ENCODE measurements at places on chromosomes 5 and 9.

GRCh38 chr5:122163121-122164069, 34.0 kb downstream of the ZNF474 start:
- DNase-seq, result no peak

DNA sequence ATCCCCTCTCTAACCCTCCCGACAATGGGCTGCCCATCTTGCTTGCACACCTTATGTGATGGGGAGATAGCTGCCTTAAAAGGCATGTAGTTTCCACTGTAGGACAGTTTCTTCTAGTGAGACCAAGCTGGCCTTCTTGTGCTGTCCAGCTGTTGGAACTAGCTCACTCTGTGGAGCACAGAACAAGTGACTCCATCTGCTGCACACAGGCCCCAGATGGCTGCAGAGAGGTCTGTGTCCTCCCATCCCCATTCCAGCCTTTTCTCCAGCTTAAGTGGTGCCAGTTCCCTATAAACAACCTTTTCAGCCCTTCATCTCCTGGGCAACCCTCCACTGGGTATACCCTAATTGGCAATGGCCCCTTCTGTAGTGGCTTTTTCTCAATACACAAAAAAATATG, 18.7 kb upstream of the PSD2 start:
- DNase-seq, result no peak

DNA sequence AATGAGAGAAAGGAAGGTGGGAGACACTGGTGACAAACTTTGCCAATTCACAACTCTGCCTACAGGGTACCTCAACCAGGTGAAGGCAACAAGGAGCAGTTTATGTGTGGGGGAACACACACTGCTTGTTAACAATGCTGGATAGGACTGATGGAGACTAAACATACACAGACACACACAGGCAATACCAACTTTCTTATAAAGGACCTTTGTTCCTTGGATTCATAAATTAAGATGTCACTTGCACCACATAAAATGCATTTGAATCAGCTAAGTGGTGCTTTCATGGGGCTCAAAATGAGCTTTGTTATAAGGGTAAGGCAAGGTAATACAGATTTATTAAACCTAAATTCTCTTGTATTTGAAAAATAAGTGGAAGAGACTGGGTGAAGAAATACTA, 4.0 kb downstream of the TSTD2 start:
- no peak for DNase-seq

- no peak for DNase-seq
Measured at GRCh38 chr5:143400541-143401226, 2.8 kb downstream of the NR3C1 start.

GRCh38 chr9:118578467-118578866, 790.8 kb downstream of the BRINP1 start:
- no peak for DNase-seq

- DNase-seq, result no peak
Measured at GRCh38 chr9:12629067-12629466, 64.1 kb upstream of the TYRP1 start.

All from islet precursor cell (in vitro differentiated cells).